Articular chondrocyte of knee joint (primary cell): ENCODE measurements at places on chromosomes 2 and 18. TPM values are rescaled to one million over a fixed set of nuclear protein-coding genes. Genes with fewer than 3 reads are reported as not detected.

The TRIM54 gene
- not detected in 2 replicates for total RNA-seq

The IL1F10 gene
- total RNA-seq: not detected in 2 replicates

The MYCN gene
- not detected in 2 replicates for total RNA-seq

The PRLH gene
- total RNA-seq: not detected in 2 replicates

The ALPI gene
- total RNA-seq: not detected in 2 replicates
